ENCODE measurements at places on chromosomes 5 and 9.

DNA sequence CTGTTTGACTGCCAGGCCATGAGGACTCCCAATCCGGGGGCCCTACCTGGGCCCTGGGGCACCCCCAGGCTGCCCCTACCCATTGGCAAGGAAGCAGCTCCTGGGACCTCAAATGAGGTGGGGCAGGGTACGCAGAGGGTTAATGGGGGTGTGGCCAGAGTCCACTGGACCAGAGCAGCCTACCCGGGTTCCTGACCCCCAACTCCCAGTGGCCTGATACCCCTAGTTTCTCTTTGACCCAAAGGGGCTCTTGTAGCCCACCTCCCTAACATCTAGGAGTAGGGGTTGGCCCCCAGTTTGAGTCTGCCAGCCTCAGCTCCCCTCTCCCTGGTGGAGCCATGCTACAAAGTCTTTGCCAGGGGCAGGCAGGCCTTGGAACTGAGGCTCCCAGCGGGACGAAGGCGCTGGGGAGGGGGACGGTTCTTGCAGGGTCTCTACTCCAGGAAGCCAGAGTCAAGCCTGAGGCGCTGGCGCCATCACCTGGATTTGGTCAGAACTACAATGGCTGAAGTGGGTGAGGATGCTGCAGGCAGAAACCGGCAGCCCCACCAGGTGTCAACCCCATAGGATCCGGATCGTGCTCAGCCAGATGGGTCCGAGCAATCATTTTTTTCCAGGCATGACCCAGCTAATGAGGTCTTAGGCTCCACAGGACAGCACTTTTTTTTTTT is 8.4 kb upstream of the CERCAM start:
- DNase-seq: peak; percentile 42

DNA sequence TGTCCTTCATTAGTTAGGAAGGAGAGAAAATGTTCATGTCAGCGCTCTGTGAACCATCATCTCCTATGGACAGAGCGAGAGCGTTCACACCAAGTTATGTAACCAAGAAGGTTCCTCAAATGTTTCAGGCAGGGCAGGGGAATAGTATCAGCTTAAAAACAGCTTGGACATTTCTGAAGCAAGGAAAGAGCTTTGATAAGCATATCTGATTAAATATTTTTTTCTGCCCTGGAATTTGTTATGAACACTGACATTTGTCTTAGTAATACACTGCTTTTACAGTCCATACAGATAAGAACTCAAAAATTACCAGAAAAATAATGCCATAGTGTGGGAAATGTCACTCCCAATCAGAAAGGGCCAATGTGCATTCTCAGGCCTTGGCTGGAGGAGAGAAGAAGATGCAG is 66.3 kb upstream of the LIFR start:
- DNase-seq: no peak

- no peak for DNase-seq
These were observed 22.5 kb downstream of the MEF2C start for GRCh38 chr5:88860501-88860900.

- no peak for DNase-seq
These were observed 75.1 kb downstream of the AMBP start for GRCh38 chr9:114002986-114003350.

GRCh38 chr5:143642791-143643190 is 169.2 kb upstream of the HMHB1 start:
- DNase-seq: no peak

DNA sequence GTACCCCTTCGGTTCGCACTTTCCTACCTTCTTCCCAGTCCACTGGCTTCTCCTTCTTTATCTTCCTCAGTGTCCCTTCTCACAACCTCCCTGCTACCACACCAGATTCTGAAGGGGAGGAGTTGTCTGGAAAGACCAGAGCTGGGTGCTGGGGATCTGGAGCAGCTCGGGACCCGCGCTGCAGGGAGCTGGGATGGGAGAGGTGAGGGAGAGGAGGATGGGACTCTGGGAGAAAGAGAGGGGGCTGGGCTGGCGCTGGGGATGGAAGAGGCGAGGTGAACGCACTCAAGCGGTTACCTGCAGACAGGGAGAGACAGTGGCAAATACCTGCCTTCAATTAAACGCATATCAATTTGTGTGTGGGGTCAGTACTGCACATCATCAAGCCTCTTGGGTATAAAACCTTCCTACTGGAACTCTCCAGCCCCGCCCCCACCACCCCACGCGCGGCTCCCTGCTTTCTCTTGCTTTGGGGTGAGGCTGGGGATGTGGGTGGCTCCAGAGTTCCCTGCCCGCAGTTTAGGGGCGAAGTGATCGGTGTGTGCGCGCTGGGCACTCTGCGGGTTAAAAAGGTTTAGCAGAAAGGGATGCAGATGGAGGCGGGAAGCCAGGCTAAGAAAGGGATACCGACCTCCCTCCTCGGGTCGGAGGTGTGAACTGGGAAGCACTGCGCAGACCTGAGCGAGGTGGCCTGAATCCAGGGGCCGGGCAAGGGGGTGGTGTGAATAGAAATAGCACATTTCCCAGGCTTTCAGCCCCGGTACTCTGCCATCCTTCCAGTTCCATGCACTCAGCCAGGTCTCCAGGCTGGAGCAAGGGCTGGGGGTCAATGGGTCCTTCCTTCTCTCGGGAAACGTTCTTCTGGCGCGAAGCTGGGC is 977 bp upstream of the PAM start:
- no peak for DNase-seq

- no peak for DNase-seq
These were observed 5.8 kb upstream of the JAK2 start for GRCh38 chr9:4979239-4979638.

GRCh38 chr9:75876999-75877640 is 13.4 kb upstream of the PCSK5 start:
- DNase-seq: no peak

- no peak for DNase-seq
These were observed 90.6 kb downstream of the VCAN start for GRCh38 chr5:83562071-83562606.

DNA sequence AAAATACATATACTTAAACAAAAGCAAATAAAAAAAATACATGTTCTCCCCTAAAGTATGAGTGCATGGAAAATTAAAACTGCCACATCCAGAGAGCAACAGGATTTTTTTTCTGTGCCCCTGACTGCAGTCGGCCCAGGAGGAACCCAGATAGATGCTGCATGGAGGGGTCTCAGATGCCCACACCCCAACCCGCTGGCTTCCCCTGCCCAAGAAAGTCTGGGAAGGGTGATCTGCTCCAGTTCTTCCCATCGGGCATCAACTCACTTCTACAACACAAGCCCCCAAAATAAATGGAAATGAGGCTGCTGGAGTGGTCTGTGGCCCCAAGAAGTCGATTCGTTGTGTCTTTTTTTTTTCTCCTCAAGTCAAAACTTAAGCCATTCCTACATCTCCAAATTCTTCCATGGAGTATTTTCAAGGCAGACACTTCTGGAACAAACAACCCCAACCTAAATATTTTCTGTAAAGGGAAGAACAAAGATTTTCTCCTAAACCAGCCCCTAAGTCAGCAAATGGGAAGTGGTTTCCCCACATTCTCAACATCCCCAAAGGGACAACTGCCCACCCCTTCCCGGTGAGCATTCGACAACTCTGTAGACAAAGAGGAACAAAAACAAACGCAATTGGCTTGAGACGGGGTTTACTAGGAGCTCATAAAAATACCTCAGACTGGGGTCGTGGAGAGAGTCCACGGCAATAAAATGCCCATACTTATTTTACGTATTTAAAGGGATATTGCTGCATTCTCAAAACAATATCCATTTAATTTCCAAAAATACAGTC is 46.7 kb downstream of the ROR2 start:
- DNase-seq: no peak

DNA sequence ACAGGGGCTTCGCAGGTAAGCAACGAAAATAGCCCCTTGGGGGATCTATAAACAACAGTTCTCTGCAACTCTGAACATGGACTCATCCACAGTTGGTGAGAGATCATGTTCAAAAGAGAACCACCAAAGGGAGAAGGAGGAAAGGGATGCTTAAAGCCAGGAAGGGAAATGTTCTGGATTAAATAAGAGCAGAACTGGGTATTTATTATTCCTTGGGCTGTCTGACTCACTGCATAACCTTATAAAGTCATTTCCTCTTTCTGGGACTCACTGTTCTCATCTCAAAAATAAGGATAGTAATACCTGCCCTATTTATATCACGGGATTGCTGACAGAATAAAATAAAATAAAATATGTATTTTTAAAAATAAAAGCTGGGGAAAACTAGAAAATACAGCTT is 11.2 kb upstream of the MARCHF3 start:
- DNase-seq: no peak

DNA sequence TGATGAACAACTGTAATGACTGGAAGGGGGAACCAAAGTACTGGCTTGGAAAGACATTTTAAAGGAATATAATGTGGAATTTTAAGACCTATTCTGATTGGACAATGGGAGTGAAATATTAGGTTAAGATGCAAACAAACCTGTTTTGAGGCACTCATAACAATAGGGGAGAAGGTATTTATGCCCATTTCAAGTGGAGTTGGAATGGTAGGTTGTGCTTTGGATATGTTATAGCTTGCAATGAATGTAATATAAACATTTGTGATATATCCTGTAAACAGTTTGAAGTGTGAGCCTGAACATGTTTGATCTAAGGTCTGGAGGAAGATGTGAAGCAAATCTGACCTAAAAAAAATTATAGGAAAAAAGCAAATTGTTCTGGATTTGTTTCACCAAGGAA is 129.6 kb upstream of the GRHPR start:
- DNase-seq: no peak

DNA sequence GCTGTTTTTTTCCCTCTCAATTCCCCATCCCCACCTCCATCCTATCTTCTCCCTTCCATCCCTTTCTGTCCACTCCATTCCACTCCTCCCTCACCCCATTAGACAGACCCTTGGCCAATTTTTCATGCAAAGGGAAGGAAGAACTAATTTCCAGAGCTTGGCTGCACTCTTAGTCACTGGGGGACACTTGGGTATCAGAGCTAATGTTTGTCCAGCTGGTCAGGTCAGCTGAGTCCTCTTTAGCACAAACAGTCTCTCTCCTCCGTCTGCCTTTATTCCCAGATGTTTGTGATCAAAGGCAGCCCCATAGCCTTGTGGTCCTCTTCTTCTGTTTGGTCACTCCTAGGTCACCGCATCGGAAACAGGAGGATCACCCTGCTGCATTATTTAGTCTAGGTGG is 148.5 kb downstream of the NMUR2 start:
- DNase-seq: no peak

- no peak for DNase-seq
These were observed 2118.8 kb upstream of the WWC1 start for GRCh38 chr5:166172597-166172996.

- DNase-seq: no peak
These were observed 155.6 kb upstream of the TAS2R1 start for GRCh38 chr5:9785751-9786150.

DNA sequence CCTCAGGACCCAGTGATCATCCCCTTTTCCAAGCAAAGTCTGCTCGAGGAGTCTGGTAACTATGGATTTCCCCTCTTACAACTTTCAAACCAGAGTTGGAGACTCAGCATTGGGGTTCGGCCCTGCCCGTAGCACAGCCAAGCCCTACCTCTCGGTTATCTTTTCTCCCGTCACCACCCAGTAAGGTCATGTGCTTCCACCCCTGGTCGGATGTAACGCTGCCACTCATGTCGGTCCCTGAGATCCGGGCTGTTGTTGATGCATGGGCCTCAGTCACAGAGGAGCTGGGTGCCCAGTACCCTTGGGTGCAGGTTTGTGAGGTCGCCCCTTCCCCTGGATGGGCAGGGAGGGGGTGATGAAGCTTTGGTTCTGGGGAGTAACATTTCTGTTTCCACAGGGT is 1.2 kb downstream of the GALT start:
- DNase-seq: no peak
